ENCODE measurements at places on chromosomes 3 and 15.
A peak's percentile ranks its signal among the peaks of the same experiment; 100 is the strongest.

- DNase-seq: peak; percentile 88
Measured at GRCh38 chr3:63911873-63912767, at the start of gene SCAANT1. Gene SCAANT1, minus strand, starts transcription at chr3:63912383.

GRCh38 chr15:31096563-31096962, 5.0 kb downstream of the TRPM1 start:
- DNase-seq: no peak

- no peak for DNase-seq
Measured at GRCh38 chr3:126448136-126448892, 27.4 kb downstream of the ZXDC start.

DNA sequence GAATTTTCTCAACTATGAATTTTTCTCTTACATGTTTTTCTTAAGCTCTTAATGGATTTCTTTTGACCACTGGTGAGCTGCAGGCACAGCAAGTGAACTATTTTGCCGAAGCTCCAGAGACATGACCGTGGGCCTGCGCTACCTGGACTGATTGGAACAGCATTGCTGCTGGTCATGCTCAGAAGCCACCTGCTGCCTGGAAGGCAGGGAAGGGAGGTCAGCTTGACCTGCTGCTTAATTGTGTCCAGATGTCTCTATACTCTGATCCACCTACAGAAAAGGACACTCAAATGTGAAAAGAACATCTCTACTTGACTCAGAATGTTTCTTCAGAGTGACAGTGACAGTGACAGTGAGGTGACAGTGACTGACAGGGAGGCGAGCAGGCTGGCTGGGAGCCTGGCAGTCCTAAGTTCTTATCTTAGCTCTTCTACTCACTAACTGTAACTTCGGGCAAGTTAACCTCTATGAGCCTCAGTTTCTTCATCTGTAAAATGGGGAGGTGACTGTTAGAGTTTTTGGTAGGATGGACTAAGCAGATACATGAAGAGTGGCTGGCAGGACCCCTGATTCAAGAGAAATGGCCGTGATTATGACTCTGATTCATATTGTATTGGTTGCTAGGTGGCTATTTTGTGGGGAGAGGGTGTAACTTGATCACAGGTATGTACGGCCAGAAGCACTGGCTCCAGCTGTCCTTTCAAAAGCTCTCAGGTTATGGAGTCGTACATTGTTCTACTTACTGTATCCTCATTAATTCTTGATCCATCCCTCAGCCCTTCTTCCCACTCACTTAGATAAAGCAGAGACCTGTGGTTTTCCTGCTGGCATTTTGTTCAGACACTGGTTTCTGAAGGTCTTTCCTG, 54.8 kb upstream of the DLG1 start:
- DNase-seq: no peak

DNA sequence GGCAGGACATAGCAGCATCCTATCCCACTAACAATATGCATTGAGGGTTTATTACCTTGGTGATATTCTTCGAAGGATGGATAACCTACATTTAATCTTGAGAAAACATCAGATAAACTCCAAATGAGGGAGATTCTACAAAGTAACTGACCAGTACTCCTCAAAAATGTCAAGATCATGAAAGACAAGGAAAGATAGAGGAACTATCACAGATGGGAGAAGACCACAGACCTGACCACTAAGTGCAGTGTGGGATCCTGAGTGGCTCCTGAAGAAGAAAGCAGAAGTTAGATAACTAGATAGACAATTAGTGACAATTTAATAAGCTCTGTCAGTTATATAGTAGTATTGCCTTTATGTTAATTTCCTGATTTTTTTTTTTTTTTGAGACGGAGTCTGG, 17.7 kb upstream of the CGNL1 start:
- no peak for DNase-seq

All from SJSA1 (cell line).